CD8-positive, alpha-beta T cell (primary cell): ENCODE measurements at places on chromosomes 11 and 22.
A peak's percentile ranks its signal among the peaks of the same experiment; 100 is the strongest.

GRCh38 chr11:15662285-15662684 is 547.6 kb downstream of the INSC start:
- DNase-seq = no peak

DNA sequence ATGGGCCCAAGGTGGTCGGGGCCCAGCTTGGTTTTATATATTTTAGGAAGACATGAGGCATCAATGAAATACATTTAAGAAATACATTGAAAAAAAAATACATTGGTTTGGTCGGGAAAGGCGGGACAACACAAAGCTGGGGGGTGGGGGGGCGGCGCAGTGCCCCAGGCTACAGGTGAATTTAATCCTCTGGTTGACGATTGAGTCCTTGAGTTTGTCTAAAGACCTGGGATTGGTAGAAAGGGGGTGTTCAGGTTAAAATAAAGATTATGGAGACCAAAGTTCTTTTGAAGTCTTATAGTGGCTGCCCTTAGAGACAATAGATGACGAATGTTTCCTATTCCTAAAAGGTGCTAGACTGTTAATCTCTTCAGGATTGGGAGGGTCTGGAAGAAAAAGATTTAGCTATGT is 3.1 kb downstream of the IFITM1 start:
- no peak for DNase-seq

GRCh38 chr11:121807051-121807450 is 309.0 kb downstream of the BLID start:
- no peak for DNase-seq

GRCh38 chr11:128714881-128715280 is 21.0 kb downstream of the FLI1 start:
- no peak for DNase-seq

DNA sequence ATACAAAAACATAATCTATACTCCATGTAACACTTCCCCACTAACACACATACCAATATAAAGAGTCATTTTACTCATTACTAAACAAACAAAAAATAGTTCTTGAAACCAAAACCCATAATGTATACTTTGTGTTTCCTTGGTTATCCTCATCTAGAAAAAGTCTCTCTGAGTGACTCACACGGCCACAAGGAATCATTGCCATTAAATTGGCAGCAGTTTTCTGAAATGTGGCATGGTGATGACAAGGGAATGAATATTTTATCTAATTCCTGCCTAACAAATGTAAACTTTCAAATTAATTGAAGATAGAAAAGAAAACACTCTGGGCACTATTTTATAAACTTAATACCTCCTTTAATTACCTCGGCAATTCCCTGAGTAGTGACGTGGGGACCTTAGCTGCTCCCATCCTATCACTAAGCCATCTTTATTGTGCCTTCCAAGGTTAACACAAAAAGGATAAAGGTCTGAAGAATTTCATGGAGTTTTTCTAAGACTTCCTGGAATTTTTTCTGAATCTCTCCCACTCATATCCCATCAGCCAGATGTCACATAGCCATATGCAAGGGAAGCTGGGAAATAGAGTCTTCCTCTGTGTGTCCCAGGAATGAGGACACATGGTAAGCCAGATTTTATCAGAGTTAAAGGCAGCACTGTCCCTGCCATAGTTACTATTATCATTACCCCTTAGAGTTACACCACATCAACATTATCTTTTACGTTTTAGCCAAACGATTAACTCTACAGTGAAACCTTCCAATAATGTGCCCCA is 857.2 kb upstream of the TENM4 start:
- no peak for DNase-seq

GRCh38 chr11:61481806-61482205 is 26.7 kb upstream of the LRRC10B start:
- DNase-seq = no peak

- no peak for DNase-seq
These were observed 197.2 kb upstream of the ANO3 start for GRCh38 chr11:26134481-26135355.

GRCh38 chr11:12888525-12889158 is 120.5 kb upstream of the RASSF10 start:
- peak; percentile 68 for DNase-seq

- DNase-seq = no peak
These were observed 4.6 kb upstream of the GAS2L1 start for GRCh38 chr22:29301716-29302401.

GRCh38 chr11:133337951-133338418 is 194.3 kb downstream of the OPCML start:
- no peak for DNase-seq

- DNase-seq = no peak
These were observed 2.7 kb downstream of the RNF169 start for GRCh38 chr11:74751303-74751702.

- DNase-seq = no peak
These were observed 69.1 kb downstream of the FCHSD2 start for GRCh38 chr11:73072935-73073481.

GRCh38 chr11:64223001-64223651 is 2.9 kb downstream of the TRPT1 start:
- no peak for DNase-seq

DNA sequence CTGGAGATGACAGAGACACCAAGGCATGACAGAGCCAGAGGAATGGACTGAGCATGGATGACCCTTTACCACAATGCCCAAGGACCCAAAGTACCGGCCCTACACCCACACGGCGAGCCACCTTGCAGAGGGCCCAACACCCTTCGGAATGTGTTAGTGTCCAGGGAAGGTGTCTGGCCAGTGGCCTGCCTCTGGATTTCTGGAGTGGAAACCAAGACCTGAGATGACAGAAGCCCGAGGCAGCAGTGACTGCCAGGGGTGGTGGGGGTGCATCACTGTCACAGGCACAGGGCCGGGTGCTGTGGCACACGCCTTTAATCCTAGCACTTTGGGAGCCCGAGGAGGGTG is 28.7 kb downstream of the PDGFB start:
- DNase-seq = no peak

DNA sequence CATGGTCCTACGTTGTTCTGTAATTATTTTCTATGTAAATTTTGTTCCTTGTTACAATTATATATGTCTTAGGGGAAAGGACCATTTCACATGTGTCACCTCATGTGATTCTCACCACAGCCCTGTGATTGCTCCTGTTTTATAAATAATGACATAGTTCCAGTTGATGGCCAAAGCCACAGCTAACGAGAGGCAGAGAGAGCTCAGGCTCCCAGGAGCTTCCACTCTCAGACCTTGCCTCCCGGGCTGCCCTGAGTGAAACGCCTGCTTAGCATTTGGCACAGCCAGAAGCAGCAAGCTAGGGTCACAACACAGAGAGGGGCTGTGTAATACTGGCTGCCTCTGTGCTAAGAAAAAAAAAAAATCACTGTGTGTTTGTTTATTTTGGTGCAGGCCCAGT is 5.9 kb downstream of the TMEM121B start:
- no peak for DNase-seq

DNA sequence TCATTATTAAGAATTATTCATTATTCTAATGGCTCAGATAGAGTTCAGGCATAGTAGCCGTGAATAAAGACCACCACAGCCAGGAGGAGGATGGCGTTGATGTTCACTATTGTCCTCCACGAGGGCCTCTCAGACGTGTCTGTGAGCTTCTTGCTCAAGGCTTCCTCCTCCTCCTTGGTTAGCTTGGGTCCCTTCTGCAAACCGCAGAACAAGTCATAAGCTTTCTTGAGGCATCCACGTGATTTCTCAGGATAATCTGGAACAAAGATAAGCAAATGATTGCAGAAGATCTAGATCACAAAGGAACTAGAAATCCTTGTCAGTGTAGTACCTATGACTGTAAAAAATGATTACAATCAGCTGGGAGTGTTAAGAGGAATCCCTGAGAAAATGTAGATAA is 13.6 kb upstream of the RFPL2 start:
- no peak for DNase-seq

DNA sequence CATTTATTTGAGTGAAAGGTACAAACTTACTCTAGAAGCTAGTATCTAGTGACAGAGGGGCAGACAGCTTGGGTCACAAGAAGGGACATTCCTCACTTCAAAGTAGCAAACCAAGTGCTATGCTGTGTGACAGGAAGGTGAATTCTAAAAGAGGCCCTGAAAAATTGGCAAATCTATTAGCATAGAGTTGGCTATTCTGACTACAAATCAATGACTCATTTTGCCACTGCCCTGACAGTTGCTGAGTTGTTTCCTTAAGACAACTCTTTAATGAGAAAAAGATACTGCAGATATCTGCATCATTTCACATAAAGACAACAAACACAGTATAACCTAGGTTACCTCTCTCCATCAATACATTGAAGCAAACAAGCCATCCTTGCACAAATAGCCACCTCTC is 524.0 kb upstream of the LRRC4C start:
- no peak for DNase-seq

DNA sequence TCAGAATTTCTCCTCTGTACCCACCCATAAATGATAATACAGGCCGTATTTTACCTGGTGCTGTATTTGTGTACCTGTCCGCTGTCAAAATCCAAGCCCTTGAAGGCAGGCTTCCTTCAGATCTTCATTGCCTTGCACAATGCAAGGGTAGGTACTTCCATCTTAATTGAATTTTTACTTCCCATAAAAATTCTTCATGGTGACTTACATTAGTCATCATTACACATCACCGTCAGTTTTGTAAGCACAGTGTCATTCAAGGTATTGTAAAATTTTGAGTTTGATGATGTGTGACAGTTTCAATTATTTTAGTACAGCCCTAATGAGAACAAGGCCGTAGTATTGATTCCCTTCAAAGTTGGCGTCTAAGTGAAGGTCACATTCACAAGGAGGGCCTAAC is 770 bp upstream of the TSG101 start:
- DNase-seq = peak; percentile 15

DNA sequence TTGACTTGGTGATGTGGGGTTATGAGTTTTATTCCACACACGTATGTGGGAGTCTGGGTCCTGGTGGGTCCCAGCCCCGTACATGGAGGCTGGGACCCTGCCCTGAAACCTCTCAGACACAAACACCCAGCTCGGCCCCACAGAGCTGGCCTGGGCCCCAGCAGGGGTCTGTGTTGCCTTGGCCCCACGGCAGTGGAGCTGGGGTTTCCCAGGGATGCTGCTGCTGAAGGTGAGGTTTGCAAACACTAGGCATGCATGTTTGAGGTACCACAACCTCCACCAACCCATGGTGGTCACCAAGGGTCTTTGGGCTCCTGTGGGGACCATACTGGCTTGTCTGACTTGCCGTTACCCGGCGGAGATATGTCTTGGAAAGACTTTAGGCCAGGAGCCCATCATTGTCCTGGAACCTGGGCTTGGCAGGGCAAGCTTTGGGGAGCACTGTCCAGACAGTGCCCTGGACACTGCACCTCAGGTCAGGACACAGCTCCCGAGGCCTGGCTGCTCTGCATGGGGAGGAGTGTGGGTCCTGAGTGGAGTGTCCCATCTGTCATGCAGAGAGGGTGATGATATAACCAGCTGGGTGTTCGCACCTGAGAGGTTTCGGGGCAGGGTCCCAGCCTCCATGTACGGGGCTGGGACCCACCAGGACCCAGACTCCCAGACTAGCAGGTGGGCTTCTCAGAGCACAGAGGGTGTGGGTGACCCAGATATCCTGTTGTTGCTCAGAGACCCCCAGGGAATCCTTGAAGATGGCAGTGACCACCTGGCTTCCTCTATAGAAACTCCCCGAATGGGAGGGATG is 63.3 kb downstream of the KCNQ1 start:
- no peak for DNase-seq

GRCh38 chr11:15547685-15548084 is 433.0 kb downstream of the INSC start:
- DNase-seq = no peak

GRCh38 chr11:68962527-68963250 is 18.1 kb downstream of the MRGPRD start:
- peak; percentile 19 for DNase-seq

DNA sequence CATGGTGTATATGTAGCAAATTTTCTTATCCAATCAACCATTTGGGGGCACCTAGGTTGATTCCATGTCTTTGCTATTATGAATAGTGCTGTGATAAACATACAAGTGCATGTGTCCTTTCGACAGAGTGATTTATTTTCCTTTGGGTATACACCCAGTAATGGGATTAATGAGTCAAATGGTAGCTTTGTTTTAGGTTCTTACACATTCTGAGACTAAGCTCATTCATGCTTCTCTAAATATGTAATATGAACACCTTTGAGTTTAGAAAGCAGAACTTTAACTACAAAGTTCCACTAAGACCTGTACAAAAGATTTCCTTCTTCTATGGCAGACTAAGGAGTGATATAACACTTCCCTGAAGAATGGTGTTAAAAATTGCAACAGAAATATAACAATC is 627.0 kb downstream of the KCNA4 start:
- no peak for DNase-seq

DNA sequence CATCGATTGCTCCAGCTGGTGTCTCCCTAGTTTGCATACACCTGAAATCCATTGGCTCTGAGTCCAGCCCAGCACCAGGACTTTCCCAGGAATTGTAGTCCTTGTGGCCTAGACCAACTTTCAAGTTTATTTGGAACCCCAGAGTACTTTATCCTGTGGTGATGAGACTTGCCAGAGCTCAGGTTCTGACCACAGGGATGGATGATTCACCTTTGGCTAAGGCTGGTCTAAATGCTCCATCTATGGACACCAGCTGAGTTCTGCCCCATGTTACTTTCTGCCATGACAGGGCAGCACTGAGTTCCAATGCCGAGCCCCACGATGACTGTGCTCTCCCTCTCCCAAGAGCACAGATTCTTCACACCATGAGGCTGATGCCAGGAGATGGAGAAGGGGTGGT is 17.3 kb upstream of the INSC start:
- no peak for DNase-seq

- no peak for DNase-seq
These were observed 32.6 kb downstream of the SHANK3 start for GRCh38 chr22:50705219-50705691.

- DNase-seq = no peak
These were observed 60.8 kb downstream of the MYO7A start for GRCh38 chr11:77188633-77189491.

GRCh38 chr11:97079244-97079643 is 689.4 kb downstream of the JRKL start:
- DNase-seq = no peak
